Activated naive CD4-positive, alpha-beta T cell treated with anti-CD3 and anti-CD28 coated beads for 36 hours (primary cell): ENCODE measurements at places on chromosomes 2 and 18. TPM values are rescaled to one million over a fixed set of nuclear protein-coding genes. Genes with fewer than 3 reads are reported as not detected.

GRCh38 chr2:68901199-68901514 lies 30.0 kb upstream of the BMP10 start:
- H3K27ac ChIP-seq = no peak overlapping the region
- peak; percentile 19 for DNase-seq
- H3K4me3 ChIP-seq = no peak overlapping the region
- peaks cover 3% of the 10 kb centered on the region for H3K36me3 ChIP-seq
- no peaks in the 10 kb centered on the region for H3K4me1 ChIP-seq

DNA sequence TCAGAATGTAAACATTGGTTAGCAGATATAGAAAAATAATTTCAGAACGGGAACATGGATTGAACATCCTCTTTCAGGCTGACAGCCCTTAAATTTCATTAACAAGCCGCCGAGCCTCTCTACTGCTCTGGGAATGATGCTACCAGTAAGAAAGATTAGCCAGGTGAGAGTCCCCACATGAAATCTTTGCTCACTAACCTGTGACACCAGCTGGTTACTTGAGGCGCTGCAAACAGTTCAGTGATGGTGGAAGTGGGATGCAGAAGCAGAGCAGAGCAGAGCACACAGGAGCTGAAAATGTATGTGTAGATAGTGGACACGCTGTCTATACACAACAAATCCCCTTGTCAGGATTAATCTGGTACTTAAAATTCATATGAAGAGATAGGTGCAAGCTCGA lies 721.1 kb downstream of the DPP10 start:
- DNase-seq = no peak
- H3K4me3 ChIP-seq = no peak overlapping the region
- peaks cover 3% of the 10 kb centered on the region for H3K36me3 ChIP-seq
- H3K27ac ChIP-seq = no peak overlapping the region
- H3K27me3 ChIP-seq = peaks cover 31% of the 10 kb centered on the region

- peaks cover 3% of the 10 kb centered on the region for H3K36me3 ChIP-seq
- H3K27ac ChIP-seq = no peak overlapping the region
- no peaks in the 10 kb centered on the region for H3K4me1 ChIP-seq
- no peaks in the 10 kb centered on the region for H3K27me3 ChIP-seq
- no peak overlapping the region for H3K4me3 ChIP-seq
Measured at GRCh38 chr2:144078802-144079724, 440.9 kb downstream of the ZEB2 start.

DNA sequence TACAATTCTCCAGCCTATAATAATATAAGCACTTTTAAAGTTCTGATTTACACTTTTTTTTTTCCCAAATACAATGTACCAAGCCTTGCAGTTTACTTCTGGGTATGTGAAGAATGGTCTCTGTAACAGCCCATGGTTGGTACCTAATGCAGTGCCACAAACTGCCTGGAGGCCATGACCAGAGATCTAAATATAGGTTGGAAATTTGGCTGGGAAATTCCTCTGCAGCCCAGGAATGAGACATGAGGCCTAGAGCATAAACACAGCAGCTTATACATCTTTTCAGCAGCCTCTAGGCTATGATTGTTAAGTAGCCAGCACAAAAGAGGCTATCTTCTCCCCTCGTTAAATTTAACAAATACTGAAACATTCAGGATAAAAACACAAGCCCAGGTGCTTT lies 432.0 kb upstream of the FAM98A start:
- no peak overlapping the region for H3K4me3 ChIP-seq
- no peak for DNase-seq
- H3K36me3 ChIP-seq = no peaks in the 10 kb centered on the region

DNA sequence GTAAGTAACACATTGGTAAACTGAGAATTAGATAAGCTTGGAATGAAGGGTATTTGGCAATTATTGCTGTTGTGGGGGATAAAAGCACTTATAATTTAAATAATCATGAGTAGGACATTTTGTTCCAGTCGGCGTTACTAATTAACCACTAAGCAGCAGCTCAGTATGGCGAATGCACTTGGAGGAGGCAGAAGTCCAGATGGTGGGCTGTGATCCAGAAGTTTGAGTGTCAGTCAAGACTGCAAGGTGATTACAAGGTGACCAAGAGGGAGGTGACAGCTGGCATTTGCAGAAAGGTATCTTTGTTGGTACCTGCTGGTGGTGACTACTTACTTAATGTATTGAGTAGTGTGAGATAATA lies 643.6 kb upstream of the FAM98A start:
- no peak for DNase-seq
- no peaks in the 10 kb centered on the region for H3K36me3 ChIP-seq
- no peaks in the 10 kb centered on the region for H3K27me3 ChIP-seq
- no peaks in the 10 kb centered on the region for H3K4me1 ChIP-seq

GRCh38 chr2:76009484-76009883 lies 298.8 kb upstream of the GCFC2 start:
- no peak overlapping the region for H3K27ac ChIP-seq
- H3K36me3 ChIP-seq = no peaks in the 10 kb centered on the region
- no peak for DNase-seq
- H3K4me1 ChIP-seq = no peaks in the 10 kb centered on the region
- H3K4me3 ChIP-seq = no peak overlapping the region

DNA sequence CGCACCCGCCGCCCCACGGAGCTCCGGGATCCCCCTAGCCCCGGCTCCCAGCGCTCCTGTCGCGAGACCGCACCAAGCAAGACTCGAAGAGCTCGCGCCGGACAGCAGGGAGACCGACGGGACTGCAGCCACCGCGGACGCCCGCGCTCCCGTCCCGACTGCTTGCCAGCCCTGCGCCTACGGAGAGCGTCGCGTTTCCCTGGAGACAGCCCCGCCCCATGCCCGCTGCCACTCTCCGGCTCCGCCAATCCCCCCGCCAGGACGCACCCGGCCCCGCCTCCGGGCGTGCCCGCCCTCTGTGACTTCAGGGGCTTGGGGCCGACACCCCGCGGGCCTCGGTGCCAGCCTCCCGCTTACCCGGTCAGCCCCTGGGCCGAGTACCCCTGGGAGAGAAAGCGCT lies at the start of gene ANKMY1:
Gene ANKMY1 (minus strand): TSS at position 181 of the 400 bp plus-strand sequence. CDS start 653 bp downstream, outside the sequence.
- H3K36me3 ChIP-seq = peaks cover 25% of the 10 kb centered on the region
- DNase-seq = peak; percentile 73
- H3K27me3 ChIP-seq = no peaks in the 10 kb centered on the region
- H3K4me1 ChIP-seq = peaks cover 46% of the 10 kb centered on the region
- peak within 1 kb of the TSS; percentile 74 for H3K27ac ChIP-seq

- H3K4me1 ChIP-seq = no peaks in the 10 kb centered on the region
- no peak for DNase-seq
- H3K27me3 ChIP-seq = no peaks in the 10 kb centered on the region
- H3K4me3 ChIP-seq = no peak overlapping the region
- no peak overlapping the region for H3K27ac ChIP-seq
Measured at GRCh38 chr2:142536492-142536891, 341.0 kb upstream of the KYNU start.

The CGREF1 gene
- 6.6 TPM for total RNA-seq

The UGT1A3 gene
- not detected for total RNA-seq
